Memory B cell (primary cell): ENCODE measurements at places on chromosomes 3 and 15.

GRCh38 chr3:133292296-133292695 is 107.6 kb upstream of the BFSP2 start:
- no peak overlapping the region for H3K27ac ChIP-seq
- no peaks in the 10 kb centered on the region for H3K36me3 ChIP-seq
- H3K27me3 ChIP-seq, result peaks cover 7% of the 10 kb centered on the region
- no peak overlapping the region for H3K4me3 ChIP-seq

DNA sequence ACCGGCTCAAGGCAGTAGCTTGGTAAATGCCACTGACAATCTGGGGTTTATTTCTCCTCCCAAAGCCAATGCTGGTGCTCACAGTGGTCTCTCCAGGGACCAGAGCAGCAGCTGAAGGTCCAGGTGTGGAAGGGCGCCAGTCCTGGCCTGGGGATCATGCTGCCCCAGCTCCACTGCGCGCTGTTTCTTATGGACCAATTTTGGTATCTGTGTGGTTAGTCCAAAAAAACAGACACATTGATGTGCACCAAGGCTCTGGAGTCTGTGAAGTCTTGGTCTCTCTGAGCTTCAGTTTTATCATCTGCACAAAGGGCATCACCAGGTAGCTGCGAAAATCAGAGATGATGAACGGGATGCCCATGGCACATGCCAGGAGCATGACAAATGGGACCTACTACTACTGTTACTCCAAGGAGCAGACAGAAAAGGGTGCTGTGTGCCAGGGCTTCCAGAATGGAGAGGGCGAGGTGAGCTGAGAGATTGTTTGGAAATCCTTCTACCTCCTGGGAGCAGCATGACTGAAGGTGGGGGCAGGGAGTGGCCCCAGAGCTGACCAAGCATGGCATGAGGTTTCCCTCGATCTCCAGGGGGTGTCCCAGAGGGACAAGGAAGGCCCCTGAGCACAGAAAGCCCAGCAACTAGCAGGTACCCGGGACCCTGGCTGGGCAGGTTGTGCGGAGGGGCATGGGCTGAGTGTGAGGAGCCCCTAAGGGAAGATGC is 134.3 kb upstream of the PRR20G start:
- no peaks in the 10 kb centered on the region for H3K36me3 ChIP-seq
- H3K27ac ChIP-seq, result no peak overlapping the region

DNA sequence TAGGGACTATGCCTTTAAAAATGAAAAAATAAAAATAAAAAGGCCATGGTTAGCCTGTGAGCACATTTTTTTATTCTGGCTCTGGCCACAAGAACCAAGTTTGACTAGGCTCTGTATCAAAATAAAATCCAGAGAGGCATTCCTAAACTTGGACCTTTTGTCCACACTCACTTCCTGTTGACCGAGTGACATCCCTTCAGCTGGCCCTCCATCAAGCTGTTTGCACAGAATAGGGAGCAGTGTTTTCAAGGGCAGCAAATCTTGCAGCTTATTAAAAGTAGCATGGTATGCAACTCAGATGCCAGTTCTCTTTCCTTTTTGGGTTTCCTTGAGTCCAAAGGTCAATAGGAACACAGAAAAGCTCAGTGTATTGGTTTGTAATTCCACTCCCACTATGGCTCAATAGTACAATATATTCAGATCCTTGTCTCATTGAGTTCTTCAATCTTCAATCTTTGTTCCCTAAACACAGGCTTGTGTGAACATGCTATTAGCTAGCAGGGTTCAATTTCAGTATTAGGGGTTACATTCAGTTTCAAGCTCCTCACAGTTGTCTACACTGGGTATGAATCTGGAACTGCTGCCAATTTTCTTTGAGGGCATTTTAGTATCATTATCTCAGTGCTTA is 244.5 kb downstream of the RBMS3 start:
- DNase-seq, result no peak
- H3K4me3 ChIP-seq, result no peak overlapping the region

GRCh38 chr3:158845765-158846350 is 44.0 kb downstream of the MFSD1 start:
- no peak overlapping the region for H3K4me3 ChIP-seq
- no peaks in the 10 kb centered on the region for H3K36me3 ChIP-seq
- H3K4me1 ChIP-seq, result no peaks in the 10 kb centered on the region
- no peak overlapping the region for H3K27ac ChIP-seq
- DNase-seq, result peak; percentile 19

GRCh38 chr3:156180077-156180476 is 59.7 kb downstream of the KCNAB1 start:
- no peak overlapping the region for H3K27ac ChIP-seq
- H3K27me3 ChIP-seq, result peaks cover 7% of the 10 kb centered on the region
- H3K4me1 ChIP-seq, result no peaks in the 10 kb centered on the region
- no peak overlapping the region for H3K4me3 ChIP-seq
- no peaks in the 10 kb centered on the region for H3K36me3 ChIP-seq

GRCh38 chr3:123521179-123521969 is 63.5 kb downstream of the HACD2 start:
- H3K36me3 ChIP-seq, result peaks cover 46% of the 10 kb centered on the region
- peaks cover 6% of the 10 kb centered on the region for H3K4me1 ChIP-seq
- H3K27me3 ChIP-seq, result no peaks in the 10 kb centered on the region
- H3K4me3 ChIP-seq, result no peak overlapping the region

- H3K27me3 ChIP-seq, result peaks cover 1% of the 10 kb centered on the region
- H3K4me3 ChIP-seq, result no peak overlapping the region
- no peak for DNase-seq
- no peaks in the 10 kb centered on the region for H3K36me3 ChIP-seq
Observed at GRCh38 chr3:150079029-150079739, 108.5 kb upstream of the PFN2 start.

- H3K27me3 ChIP-seq, result peaks cover 2% of the 10 kb centered on the region
- no peak overlapping the region for H3K4me3 ChIP-seq
- H3K27ac ChIP-seq, result no peak overlapping the region
- no peaks in the 10 kb centered on the region for H3K4me1 ChIP-seq
Observed at GRCh38 chr3:58522759-58523425, 14.1 kb downstream of the ACOX2 start.

DNA sequence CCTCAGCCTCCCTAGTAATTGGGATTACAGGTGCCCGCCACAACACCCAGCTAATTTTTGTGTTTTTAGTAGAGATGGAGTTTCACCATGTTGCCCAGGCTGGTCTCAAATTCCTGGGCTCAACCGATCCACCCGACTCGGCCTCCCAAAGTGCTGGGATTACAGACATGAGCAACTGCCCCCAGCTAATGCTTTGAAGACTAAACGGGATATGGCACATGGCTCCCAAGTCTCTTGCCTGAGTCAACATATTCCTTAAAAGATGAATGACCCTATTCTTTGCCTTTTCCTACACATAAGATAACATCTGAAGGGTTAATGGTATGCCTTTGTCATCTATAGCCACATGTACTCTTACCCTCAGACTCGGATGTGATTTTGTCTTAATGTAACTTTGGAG is 38.4 kb upstream of the NEDD4 start:
- no peak overlapping the region for H3K4me3 ChIP-seq
- H3K36me3 ChIP-seq, result peaks cover 2% of the 10 kb centered on the region
- no peaks in the 10 kb centered on the region for H3K4me1 ChIP-seq
- H3K27ac ChIP-seq, result no peak overlapping the region

GRCh38 chr15:76973362-76973743 is 21.6 kb upstream of the PSTPIP1 start:
- peaks cover 3% of the 10 kb centered on the region for H3K4me1 ChIP-seq
- peak; percentile 41 for DNase-seq
- no peak overlapping the region for H3K4me3 ChIP-seq
- H3K36me3 ChIP-seq, result no peaks in the 10 kb centered on the region
- H3K27me3 ChIP-seq, result no peaks in the 10 kb centered on the region

GRCh38 chr3:153273767-153274435 is 111.9 kb downstream of the RAP2B start:
- no peaks in the 10 kb centered on the region for H3K27me3 ChIP-seq
- no peaks in the 10 kb centered on the region for H3K36me3 ChIP-seq
- H3K4me3 ChIP-seq, result no peak overlapping the region
- no peak for DNase-seq

DNA sequence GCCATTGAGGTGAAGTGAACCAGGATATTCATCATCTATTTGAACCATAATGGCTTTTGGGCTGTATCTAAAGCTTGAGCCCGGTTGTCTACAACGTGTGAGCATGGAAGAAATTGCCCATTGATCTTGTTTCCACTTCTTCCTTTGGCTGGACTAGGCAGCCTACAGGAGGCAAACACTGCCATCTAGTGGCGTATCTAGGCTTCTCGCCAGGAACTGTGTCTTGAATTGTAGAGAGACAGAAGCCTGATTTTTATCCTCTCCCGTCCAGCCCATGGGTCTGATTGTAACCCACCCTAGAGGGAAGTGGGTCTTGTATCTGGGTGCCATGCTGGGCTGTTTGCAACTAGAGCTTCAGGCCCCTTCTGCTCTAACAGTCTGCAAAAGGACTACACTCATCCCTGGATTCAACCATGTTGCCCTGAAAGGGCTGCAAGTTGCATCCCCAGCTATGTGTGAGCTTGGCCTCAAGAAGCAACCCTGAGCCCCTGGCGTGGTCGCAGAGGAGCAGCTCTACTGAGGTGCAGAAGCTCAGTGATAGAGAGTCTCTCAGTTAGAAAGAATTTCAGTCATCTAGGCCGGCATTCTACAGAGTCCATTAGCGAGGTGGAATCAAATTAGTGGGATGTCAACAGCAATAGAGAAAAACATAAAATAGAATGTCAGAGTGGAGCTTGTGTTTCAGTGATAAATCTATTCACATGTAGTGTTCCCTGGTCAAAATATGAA is 170.2 kb upstream of the UMPS start:
- no peak overlapping the region for H3K4me3 ChIP-seq
- H3K4me1 ChIP-seq, result no peaks in the 10 kb centered on the region
- no peaks in the 10 kb centered on the region for H3K36me3 ChIP-seq
- H3K27ac ChIP-seq, result no peak overlapping the region
- peak; percentile 38 for DNase-seq
